Stimulated activated CD8-positive, alpha-beta memory T cell treated with anti-CD3 and anti-CD28 coated beads, Interleukin-15, amount 100 ng/mL, for 1 hour (primary cell): ENCODE measurements at places on chromosomes 7 and 10.

DNA sequence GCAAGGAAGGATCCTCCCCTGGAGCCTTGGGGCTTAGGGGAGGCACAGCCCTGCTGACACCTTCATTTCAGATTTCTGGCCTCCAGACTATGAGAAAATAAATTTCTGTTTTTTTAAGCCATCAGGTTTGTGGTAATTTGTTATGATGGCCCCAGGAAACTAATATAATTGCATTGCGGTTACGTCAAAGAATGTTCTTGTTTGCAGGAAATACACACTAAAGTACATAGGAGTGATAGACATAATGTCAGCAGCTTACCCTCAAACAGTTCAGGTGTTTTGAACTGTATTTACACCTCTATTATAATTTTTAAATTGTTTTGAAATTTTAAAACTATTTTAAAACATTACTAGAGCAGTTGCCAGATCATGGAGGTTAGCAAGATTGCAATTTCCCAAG, 12.6 kb upstream of the FHIP2A start:
- no peak for DNase-seq

- no peak for DNase-seq
Measured at GRCh38 chr10:89332123-89332633, 4.4 kb downstream of the IFIT3 start.

- no peak for DNase-seq
Measured at GRCh38 chr10:86225103-86225782, 141.4 kb downstream of the GRID1 start.

DNA sequence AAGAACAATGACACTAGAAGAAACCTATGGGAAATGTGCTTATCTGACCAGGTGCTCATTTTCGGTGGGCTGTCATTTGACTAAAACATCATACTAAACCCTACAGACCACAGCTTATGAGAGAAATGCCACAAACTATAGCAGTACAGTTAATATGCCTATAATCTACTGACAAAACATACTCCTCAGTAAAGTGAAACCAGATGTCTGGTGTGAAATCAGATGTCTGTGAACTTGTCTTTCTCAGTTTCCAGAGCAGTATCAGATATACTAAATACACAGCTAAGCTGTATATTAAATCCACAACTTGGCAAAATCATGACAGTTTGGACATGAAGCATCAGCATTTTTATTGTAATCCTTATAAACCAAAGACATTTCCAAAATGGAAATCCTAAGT, 3.3 kb downstream of the IMMP2L start:
- DNase-seq: no peak

- no peak for DNase-seq
Measured at GRCh38 chr10:92735938-92736337, 46.2 kb downstream of the HHEX start.

DNA sequence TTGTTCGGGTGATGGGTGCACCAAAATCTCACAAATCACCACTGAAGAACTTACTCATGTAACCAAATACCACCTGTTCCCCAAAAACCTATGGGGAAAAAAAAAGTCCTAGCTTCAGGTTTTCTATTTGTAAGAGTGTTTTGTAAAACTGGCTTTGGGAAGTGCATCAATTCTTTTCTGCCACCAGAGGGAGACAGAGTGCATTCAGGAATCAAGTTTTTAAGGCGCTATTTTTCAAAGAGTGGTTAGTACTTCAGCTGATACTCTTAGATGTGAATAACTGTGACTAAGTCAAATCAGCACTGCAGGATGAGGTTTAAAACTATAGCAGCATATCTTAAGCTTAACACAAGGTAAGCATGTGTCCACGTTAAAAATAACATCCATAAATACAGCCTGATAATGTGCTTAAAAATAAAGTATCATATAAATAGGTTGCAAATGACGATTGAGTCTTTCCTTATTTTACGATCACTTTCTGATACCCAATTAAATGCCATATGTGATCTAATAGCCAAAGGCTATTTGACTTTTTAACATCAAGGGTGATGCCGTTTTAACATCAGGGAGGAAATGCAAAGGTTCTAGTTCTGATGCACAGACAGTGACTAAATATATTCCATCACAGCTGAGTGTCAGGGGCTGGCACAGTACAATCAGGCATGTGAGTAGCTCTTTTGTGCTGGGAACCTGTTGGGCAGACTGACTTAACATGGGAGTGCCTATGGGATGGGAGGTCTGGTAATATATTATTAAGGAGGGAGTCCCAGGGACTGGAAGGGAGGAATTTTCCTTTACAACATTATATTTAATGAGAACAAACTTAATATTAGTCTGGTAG, 10.6 kb upstream of the LYZL2 start:
- DNase-seq: no peak

DNA sequence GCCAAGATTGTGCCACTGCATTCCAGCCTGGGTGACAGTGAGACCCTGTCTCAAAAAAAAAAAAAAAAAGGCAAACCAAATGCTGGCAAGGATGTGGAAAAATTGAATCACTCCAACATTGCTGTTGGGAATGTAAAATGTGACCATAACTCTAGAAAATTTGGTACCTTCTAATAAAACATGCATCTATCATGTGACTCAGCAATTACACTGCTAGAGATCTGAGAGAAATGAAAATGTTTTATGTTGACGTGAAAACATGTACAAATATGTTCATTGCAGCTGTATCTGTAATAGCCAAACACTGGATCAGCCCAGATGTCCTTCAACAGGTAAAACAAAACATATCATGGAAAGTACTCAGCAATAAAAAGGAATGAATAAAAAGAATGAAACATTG, 30.8 kb upstream of the SAR1A start:
- no peak for DNase-seq

- no peak for DNase-seq
Measured at GRCh38 chr10:34584164-34584563, 230.9 kb downstream of the PARD3 start.

DNA sequence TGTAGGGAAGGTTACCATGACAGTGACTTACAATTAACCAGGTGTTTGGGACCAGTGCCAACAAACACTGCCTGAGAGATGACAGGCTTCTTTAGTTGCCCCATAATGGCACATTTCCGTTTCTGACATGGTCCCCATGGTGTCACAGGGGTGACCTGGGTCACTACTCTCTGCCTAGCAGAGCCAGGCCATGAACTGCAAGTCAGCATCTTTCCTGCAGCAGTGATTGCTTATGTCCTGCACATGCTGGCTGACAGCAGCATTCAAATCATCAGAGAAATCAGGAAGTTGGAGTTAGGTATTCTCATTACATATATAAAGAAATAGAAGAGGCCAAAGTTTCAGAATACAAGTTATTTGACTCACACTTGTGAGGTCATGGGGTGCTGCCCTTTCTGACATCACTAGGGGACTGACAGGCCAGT, 47.1 kb upstream of the ZNRF2 start:
- no peak for DNase-seq

DNA sequence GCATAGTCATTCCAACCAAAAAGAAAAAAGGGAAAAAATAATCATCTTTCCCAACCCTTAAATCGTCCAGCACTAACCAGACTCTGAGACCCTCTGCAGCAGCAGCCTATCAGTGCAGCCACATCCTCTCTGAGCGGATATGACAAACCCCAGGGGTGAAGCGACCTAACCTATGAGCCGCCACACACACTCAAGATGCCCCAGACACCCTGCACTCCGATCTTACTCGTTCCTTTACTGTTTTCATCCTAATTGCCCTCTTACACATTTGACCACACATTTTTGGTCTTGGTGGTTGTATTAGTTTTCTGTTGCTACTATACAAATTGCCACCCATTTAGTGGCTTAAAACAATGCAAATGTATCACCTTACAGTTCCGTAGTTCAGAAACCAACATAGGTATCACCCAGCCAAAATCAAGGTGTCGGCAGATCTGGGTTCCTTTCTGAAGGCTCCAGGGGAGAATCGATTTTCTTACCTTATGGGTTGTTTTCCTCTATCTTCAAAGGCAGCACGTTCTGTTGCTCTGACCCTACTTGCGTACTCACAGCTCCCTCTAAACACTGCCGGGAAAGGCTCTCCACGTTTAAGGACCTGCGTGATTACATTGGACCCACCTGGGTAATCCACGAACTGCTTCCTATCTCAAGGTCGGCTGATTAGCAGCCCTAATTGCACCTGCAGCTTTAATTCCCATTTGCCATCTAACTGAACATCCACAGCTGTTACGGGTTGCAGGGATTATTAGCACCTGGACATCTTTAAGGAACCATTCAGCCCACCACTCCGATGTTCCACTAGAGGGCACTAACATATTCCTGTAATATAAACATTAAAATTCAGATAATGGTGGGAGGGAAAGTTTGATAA, 37.3 kb upstream of the PRSS1 start:
- no peak for DNase-seq

GRCh38 chr7:154769001-154769400, 233.9 kb downstream of the PAXIP1 start:
- no peak for DNase-seq

GRCh38 chr7:8724080-8724718, 290.8 kb downstream of the NXPH1 start:
- no peak for DNase-seq

GRCh38 chr7:105353752-105354328, 34.9 kb downstream of the SRPK2 start:
- no peak for DNase-seq

DNA sequence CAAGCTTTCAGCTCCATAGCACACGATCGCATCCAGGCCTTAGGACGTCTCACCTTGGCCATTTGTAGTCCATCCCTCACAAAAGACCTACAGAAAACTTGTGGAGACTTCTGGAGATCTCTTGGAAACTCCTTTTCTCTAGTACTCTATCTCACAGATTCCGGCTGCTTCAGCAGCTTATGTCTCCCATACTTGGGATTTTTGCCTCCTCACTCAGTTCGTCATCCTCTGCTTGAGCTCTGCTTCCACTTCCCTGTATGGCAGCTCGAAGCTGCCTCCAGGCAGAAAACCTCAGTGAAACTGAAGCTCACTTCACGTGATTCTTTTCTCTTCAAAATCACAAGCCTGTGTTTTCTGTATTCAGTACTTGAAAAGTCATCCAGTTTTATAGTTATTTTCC, 178.7 kb upstream of the GDF10 start:
- no peak for DNase-seq

GRCh38 chr7:157431173-157431950, 94.6 kb downstream of the DNAJB6 start:
- DNase-seq: no peak

DNA sequence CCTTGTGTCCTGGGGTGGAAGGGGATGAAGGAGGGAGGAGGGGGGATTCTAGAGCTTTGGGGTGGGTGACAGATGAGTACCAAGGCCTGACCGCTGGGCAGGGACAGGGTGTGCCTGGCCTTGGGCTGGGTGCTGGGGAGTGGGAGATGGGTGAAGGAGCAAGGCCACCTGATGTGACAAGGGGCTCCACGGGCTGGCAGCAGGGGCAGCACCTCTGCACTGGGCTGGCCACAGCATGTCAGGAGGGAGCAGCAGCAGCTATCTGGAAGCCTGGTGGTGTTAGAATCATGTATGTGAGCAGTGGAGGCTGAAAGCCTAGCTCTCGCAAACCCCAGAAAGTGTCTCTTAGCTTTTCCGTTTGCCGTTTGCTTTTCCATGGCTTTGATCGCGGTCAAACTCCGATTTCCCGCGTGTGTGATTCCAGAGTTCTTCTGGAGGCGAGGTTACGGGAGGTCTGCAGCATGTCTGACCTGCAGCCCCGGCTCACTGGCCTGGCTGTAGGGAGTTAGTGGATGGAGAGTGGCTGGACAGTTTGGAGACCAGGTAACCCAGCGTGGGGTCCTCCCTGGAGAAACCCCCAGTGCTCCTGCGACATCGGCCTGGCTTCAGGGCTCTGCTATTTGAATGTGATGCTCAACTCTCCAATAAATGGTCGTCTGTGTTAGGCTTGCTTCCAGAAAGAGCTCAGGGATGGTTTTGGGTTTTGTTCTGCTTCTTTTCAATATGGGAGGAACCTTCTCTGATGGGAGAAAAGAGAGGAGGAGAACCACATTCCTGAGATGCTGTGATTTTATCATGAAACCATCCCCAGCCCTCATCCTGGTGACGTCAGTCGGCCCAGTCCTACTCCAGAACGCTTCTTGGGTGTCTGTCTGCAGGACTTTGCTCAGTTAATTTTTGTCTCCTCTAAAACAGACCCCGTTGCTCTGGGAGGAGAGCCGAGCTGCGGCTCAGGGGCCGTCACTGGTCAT, 105.5 kb downstream of the CUX1 start:
- no peak for DNase-seq

DNA sequence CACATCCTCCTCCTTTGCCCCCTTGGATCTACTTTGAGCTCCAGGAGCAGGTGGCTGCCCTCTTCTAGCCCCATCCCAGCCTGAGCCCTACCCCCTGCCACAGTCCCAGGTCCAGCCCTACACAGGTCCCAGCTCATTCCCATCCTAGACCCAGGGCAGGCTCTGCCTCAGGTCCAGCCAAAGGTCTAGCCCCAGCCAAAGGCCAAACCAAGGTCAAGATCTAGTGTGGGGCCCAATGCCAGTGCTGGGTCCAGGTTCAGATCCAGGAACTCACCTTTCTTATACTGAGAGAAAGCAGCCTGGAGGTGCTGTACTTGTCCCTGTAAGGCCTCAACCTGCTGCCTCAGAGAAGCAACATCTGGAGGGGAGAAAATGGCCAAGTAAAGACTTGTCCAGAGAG, 8.5 kb downstream of the SFTPD start:
- no peak for DNase-seq

GRCh38 chr7:111763221-111763801, 201.0 kb upstream of the IMMP2L start:
- DNase-seq: no peak

DNA sequence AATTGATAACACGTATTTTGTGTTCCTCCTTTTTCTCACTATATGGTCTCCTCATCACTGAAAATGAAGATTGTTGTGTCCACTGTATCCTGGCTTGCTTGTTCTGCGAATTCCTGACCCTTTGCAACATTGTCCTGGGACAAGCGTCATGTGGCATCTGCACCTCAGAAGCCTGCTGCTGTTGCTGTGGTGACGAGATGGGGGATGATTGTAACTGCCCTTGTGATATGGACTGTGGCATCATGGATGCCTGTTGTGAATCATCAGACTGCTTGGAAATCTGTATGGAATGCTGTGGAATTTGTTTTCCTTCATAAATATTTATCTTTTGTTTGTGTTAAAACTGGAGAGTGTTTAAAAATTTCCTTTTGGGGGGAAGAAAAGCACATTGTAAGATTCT, 93.7 kb downstream of the MDFIC start:
- no peak for DNase-seq
